ENCODE measurements at places on chromosomes 1 and 21. TPM values are rescaled to one million over a fixed set of nuclear protein-coding genes. Genes with fewer than 3 reads are reported as not detected.
A peak's percentile ranks its signal among the peaks of the same experiment; 100 is the strongest.

DNA sequence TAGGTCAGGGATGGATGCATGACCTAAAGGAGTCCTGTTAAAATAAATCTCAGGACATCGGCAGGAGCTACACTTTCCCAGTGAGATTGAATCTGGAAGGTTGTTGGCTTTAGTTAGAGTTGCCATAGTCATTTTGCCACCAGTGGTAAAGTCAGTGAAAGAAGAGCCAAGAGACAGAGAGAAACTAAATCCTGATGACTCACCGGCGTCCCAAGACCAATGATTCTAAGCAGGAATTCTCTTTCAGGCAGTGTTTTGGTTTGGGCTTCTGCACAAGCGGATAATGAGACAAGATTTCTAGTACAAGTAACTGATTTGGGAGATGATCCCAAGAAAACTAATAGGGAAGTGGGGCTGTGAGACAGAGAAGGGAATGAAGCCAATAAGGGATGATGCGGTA lies 88.8 kb upstream of the ETS2 start:
- DNase-seq: no peak

DNA sequence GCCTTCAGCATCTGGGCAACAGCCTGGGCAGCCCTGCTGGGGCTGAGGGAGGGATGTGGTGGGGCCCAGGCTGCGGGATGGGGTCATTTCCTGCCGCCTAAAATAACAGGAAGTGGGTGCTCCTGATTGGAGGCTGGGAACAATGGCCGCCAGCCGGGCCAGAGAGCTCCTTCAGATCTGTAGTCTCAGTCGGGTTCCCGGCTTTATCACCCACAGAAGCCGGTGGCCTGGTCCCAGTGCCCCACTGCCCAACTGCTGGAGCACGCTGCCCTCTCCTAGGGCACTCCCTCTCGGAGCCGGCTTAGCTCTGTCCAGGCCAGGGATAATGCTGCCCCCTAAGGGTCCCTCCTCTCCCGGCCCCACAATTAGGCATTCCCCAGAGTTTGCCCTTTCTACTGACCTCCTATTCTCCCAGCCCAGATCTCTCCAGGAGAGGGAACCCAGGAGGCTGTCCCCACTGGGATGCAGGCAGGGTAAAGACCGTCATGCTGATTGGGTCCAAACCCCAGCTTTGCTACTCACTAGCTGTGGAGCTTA lies 5.1 kb downstream of the MAP7D1 start:
- peak; percentile 89 for DNase-seq

- no peak for DNase-seq
Measured at GRCh38 chr1:41192456-41193178, 49.5 kb downstream of the SCMH1 start.

GRCh38 chr1:206785182-206785765 lies 13.0 kb upstream of the IL10 start:
- no peak for DNase-seq

Gene PDZK1IP1
- total RNA-seq: not detected

Gene POU3F1
- 0.27 TPM for total RNA-seq

Gene LCE3E
- total RNA-seq: not detected

Gene KCNE2
- total RNA-seq: 1.4 TPM

Measured in endodermal cell (in vitro differentiated cells).